Stimulated activated CD4-positive, alpha-beta T cell treated with anti-CD3 and anti-CD28 coated beads, Interleukin-4, amount 100 ng/mL, for 1 hour (primary cell): ENCODE measurements at places on chromosomes 4 and X.

DNA sequence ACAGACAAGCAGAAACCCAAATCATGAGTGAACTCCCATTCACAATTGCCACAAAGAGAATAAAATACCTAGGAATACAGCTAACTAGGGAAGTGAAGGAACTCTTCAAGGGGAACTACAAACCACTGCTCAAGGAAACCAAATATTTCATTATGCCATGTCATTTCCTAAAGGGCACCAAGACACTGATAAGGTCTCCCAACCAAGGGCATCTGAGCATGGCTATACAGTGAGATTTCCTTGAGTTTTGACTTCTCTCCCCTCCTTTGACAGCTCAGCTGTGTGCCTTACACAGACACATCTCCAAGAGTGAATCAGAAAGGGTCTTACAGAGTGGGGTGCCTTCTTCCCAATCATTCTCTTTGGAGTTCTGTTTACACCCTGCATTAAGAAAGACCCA lies 40.4 kb downstream of the PCDH7 start:
- DNase-seq = no peak

DNA sequence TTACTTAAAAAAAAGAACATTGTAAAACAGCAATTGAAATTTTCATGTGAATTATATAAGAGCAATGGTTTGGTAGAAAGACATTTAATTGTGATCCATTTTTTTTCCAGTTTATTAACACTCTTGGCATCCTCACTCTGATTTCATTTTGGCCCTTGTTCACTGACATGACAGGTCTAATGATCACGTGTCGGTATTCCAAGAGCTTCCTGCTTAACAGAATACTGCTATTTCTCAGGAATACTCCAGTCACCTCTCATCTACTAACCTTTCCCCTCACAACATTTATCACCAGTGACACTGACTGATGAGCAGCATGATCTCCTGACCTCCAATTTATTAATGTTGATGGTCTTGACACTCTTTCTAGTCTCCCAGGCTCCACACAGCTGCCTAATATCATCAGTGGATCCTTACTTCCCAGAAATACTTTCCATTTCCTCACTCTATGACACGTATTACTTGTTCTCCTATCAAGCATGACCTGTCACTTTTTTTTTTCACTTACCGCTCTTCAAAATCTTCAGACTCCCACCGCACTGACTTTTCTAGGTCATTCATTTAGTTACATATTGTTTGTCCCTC lies 847.8 kb upstream of the SLIT2 start:
- no peak for DNase-seq

DNA sequence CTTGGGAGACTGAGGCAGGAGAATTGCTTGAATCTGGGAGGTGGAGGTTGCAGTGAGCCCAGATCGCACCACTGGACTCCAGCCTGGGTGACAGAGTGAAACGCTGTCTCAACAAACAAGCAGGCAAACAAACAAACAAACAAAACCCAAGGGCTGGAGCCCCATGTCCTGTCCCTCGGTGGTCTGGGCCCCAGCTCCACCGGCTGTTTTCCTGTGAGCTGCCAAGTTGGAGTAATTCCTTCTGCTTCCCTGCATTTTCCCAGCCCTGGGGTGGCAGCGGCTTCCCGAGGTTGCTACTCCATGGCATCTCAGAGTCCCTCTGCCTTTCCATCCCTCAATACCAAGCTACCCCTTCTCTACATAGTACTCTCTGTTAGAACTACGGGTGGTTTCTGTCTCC lies 43.2 kb downstream of the RGS12 start:
- DNase-seq = no peak

GRCh38 chrX:148567779-148568178 lies 67.4 kb downstream of the AFF2 start:
- no peak for DNase-seq

DNA sequence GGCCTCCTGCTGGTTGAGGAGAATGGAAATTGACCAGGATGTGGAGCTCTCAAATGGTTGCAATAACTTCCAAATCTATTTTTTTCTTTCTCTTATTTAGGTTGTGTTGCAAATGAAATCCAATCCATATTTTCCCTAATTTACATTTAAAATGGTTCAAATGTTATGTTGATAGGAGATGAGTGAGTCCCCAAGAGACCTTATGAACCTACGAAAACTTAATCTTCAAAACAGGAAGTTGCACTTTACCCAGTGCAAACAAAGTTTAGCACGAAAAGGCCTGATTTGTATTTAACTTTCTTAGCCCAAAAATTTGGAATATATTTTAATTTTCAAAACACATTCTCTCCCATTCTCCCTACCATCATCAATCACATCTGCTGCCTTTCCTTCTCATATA lies 59.3 kb upstream of the NDP start:
- no peak for DNase-seq

- DNase-seq = no peak
Observed at GRCh38 chr4:18081708-18082107, 60.2 kb upstream of the LCORL start.

GRCh38 chr4:12562476-12563140 lies 921.5 kb downstream of the RAB28 start:
- no peak for DNase-seq

- no peak for DNase-seq
Observed at GRCh38 chr4:6727943-6728250, 11.9 kb downstream of the BLOC1S4 start.

- no peak for DNase-seq
Observed at GRCh38 chr4:20251796-20252655, at the start of gene SLIT2. Gene SLIT2 (plus strand): TSS chr4:20251905. CDS start chr4:20253816, 1,911 bp downstream.

GRCh38 chr4:98571161-98571786 lies 87.1 kb downstream of the TSPAN5 start:
- DNase-seq = no peak

- no peak for DNase-seq
Observed at GRCh38 chr4:93870876-93871458, 42.4 kb downstream of the ATOH1 start.

DNA sequence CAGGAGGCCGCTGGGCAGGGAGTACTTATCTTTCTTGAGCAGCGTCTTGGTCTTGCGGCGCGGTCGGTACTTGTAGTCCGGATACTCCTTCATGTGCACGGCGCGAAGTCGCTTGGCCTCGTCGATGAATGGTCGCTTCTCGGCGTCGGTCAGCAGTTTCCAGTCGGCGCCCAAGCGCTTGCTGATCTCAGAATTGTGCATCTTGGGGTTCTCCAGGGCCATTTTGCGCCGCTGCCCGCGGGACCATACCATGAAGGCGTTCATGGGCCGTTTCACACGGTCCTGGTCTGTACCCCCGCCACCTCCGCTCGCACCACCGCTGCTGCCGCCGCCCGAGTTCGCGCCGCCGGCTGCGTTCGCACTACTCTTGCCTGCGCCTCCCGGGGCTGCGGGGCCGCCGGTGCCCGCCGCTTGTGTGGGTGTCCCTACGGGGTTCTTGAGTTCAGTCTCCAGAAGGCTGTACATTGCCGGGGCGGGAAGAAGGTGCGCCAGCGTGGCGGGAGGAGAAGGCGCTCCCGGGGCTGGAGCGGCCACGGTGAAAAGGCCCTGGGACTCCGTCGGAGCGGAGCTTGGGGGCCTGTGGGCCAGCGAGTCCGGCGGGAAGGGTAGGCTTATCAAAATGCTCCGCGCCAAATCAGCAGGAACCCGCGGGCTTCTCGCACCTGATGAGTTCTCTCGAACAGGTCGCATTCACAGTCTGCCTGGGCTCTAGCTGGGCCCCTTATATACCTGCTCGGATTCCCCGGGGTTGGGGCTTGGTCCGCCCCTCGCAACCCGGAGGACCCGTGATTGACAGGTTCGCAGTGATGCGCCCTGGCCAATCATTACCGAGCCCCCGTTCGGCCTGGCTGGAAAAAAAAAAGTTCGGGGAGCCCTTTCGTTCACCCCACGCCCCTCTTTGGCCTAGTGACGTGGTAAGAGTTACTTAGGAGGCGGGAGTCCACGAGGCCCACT lies at the start of gene SOX3:
SOX3 (minus strand) TSS at position 699 of the 954 bp plus-strand sequence; CDS start at position 690, 9 bp downstream.
- DNase-seq = no peak

DNA sequence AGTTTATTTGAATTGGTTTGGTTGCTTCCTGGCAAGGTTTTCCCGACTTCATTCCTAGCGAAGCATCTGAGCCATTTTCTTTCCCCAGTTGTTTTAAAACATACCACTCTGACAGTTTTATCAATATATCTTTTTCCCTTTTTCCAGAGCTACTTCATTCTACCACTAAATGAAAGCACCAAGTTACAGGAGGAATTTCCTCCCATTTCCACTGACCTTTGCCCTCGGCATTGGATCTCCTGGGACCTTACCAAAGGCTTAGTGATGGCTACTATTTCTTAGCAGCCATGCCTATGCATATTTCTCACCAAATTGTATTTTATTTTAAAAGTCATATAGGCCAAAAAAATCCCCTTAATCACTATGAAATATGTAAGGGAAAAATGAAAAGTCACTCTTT lies 150.5 kb downstream of the ZNF330 start:
- no peak for DNase-seq

- DNase-seq = no peak
Observed at GRCh38 chr4:83504503-83504902, 19.6 kb upstream of the ABRAXAS1 start.

DNA sequence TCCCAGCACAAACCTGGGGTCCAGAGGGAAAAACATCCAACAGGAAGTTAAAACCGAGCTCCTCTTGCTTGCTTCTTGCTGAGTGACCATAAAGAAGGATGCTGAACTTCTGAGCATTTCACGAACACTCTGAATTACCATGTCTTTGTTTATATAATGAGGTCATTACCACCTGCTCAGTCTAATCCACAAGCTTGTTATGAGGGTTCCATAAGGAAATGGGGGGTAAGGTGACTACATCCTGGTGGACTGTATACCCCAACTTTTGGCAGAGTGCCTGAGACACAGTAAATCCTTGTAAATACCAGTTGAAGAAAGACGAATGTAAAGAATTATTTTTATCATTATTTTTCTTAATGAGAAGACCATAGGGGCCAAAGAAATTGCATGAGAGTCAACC lies 16.8 kb downstream of the CCDC149 start:
- DNase-seq = no peak

- no peak for DNase-seq
Observed at GRCh38 chrX:46589977-46590723, 16.6 kb downstream of the CHST7 start.

DNA sequence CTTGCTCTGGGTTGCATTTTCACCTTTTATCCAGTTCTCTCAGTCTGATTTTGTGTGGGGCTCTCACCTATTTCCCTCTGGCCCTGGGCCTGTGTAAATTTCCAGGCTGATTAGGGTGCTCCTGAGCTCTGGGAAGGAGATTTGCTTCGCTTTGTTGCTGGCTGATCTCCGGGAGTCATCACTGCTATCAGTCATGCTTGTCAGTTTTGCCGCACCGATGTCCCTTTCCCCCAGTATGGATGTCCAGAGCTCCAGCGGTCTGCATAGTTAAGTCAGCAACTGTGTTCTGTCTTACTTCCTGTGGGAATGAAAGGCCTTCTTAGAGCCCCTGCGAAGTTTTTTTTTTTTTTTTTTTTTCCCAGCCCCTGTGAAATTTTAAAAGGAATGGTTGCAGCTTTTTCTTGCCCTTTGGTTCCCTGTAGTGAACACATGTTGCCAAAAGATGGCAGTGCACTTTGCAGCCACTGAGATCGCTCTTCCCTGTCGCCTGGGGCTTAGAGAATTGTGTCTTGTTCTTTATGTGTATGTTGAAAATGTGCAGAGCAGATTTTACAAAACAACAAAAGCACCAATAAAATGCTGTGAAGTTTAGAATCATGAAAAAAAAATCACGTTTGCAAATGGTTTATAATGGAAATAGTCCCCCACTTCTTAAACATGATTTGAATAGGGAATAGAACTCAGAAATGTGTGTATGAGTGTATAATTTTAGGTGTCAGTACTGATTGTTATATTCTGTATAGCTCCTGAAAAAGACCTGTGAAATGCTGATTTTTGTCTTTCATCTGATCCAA lies 109.1 kb upstream of the SLC4A4 start:
- DNase-seq = no peak

DNA sequence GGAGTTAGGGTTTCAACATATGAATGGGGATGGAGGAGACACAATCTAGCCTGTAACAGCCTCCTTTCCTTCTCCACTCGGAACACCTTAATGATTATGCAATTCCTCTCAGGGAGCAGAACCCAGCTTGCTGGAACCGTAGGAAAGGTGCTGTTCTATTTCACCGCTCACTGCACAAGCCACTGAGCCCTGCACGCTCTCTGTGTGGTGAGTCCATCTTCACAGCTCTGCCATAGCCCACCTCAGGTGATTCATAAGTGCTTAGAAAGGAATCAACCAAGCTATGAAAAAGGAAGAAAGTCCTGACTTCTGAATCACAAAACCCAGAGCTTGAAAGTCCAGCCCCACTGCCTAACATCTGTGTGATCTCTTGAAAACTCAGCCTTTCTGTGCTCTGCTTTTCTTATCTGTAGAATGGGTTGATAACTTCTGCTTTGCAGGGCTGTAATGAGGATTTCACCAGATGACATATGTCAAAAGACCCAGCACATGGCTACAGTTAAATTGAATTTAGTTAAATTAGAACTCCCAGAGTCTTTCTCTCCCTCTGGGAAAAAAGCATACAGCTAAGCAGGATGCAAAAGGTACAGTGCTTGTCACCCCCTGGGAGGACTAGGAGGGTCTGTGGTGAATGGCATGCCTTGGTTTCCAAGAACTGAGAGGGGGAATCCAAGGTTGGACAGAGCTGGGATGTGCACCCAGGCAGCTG lies 91.6 kb downstream of the WFS1 start:
- no peak for DNase-seq

GRCh38 chr4:53422367-53422766 lies 44.9 kb downstream of the FIP1L1 start:
- no peak for DNase-seq

GRCh38 chrX:11757719-11758399 lies at the start of gene MSL3:
Gene MSL3 (plus strand): TSS chrX:11758237. CDS start chrX:11758264, 27 bp downstream.
- DNase-seq = peak; percentile 67

GRCh38 chrX:134476284-134476683 lies 16.3 kb downstream of the HPRT1 start:
- no peak for DNase-seq

DNA sequence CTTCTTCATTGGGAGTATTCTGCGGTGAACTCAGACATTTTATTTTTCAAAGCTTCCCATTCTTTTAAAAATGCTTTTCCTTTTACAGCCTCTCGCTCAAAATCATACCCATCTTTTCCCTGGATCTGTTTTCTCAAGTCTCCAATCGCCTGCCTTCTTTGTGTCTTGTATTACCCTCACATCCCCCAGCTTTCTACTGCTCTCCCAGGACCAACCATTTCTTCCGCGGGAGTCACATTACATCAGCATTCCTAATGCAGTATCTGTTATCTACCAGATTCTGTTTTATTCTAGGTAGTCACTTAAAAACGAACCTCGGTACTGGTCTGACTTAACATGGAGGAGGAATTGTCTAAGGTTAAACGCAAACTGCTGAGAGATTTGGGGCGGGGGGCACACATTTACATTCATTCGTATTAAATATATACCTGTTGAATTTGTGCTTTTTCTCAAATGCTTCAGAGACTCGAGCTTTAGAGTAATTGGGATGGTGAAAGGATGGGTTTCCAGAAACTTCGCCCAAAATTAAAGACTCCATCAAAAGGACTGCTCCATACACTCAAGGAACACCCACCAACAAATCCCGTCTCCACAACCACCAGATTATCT lies 493 bp upstream of the UCHL1 start:
- DNase-seq = no peak

DNA sequence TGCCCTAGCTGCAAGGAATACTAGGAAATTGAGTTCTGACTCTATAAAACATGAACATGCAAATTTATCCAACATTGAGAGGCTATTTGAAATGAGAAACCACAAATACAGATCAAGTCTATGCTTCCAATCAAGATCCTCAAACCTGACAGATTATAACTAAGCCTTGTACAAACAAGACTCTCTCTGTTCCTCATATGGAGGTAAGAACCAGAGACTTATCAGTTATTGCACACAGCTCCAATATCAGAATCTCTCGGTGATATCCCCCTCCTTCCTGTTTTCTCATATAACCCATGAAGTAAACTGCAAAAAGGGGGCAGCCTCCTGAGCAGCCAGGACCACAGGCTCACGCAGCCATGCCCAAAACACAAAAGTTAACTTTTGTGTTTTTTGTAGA lies 36.5 kb downstream of the FBXW7 start:
- DNase-seq = no peak
